Effector memory CD8-positive, alpha-beta T cell (primary cell): ENCODE measurements at places on chromosomes 16 and 17.

GRCh38 chr16:48576927-48577326, 33.1 kb downstream of the N4BP1 start:
- no peak for DNase-seq

DNA sequence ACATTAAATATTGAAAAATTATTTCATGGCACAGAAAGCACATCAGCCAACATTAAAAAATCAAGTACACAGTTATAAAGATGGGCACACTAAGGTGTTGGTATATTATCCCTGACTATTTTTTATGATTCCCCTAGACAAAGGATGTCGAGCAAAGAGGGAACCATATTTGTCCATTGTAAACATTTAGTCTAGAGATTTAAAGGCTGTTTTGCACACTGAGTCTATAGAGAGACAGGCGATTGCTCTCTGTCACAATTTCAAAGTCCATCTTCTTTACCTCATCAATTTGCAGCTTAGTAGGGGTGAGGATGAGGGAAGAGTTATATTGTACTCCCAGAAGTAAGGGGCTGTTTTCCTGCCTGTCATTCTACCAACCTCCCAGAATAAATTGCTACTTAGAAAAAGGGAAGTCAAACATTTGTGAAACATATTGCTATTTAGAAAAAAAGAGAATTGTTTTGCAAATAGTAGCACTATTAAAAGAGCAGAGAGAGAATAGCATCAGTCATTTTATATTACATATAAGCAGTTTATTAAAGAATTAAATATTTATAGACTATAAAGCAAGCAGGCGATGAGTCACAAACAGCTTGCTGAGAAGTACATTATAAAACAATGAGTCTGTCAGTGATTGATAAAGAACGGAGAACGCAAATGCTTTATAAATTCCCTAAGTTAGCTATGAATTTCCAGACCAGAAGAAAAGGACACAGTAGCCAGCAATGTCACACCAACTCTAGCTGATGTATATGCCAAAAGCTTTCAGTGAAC, 270.6 kb upstream of the PMFBP1 start:
- DNase-seq: no peak

GRCh38 chr16:26195225-26195624, 503.5 kb downstream of the HS3ST4 start:
- no peak for DNase-seq

GRCh38 chr16:3717235-3718018, at the start of gene TRAP1:
TRAP1 (minus strand) TSS chr16:3717524; CDS start chr16:3717508, 16 bp downstream.
- peak; percentile 90 for DNase-seq

- DNase-seq: peak; percentile 27
Observed at GRCh38 chr16:22373662-22374310, 633 bp downstream of the CDR2 start.

DNA sequence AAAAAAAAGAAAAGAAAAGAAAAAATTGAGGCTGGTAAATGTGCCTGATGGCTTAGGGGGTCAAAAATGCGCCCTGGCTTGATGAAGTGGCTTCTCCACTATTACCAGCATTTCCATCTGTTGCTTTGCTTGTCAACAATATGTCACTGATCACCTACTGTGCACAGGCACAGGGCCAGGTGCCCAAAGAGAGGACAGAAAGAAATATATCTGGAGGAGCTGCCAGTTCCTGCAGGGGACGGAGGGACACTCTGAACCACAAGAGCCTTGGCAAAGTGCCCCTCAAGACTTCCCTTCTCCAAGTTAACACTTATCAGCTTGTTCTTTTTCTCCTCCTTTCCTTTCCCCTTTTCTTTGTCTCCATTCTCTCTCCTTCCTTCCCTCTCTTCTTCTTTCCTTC, 34.7 kb downstream of the GINS3 start:
- DNase-seq: no peak
